Tibial nerve (tissue), 4 donors: ENCODE measurements at places on chromosomes 16 and 17. TPM values are rescaled to one million over a fixed set of nuclear protein-coding genes. Genes with fewer than 3 reads are reported as not detected.

DNA sequence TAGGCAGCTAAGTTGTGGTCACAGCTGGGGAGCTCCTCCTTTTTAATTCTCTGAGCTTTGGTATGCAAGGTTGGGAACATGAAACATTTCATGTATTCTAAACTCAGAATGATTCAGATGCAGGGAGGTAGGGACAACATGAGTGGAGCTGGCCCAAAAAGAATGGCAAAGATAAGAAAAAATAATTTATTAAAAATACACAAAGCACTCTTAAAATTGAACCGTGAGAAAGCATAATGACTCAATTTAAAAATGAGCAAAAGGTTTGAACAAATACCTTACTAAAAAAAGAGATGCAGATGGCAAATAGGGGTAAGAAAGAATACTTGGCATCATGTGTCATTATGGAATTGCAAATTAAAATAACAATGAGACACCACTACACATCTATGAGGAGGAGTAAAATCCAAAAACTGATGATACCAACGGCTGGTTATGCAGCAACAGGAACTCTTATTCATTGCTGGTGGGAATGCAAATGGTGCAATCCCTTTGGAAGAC lies 175.6 kb upstream of the IRX3 start:
- H3K36me3 ChIP-seq = no peaks in the 10 kb centered on the region
- H3K27ac ChIP-seq = no peak overlapping the region
- peaks cover 10% of the 10 kb centered on the region for H3K27me3 ChIP-seq
- no peak for DNase-seq
- H3K4me3 ChIP-seq = no peak overlapping the region
- H3K4me1 ChIP-seq = no peaks in the 10 kb centered on the region

DNA sequence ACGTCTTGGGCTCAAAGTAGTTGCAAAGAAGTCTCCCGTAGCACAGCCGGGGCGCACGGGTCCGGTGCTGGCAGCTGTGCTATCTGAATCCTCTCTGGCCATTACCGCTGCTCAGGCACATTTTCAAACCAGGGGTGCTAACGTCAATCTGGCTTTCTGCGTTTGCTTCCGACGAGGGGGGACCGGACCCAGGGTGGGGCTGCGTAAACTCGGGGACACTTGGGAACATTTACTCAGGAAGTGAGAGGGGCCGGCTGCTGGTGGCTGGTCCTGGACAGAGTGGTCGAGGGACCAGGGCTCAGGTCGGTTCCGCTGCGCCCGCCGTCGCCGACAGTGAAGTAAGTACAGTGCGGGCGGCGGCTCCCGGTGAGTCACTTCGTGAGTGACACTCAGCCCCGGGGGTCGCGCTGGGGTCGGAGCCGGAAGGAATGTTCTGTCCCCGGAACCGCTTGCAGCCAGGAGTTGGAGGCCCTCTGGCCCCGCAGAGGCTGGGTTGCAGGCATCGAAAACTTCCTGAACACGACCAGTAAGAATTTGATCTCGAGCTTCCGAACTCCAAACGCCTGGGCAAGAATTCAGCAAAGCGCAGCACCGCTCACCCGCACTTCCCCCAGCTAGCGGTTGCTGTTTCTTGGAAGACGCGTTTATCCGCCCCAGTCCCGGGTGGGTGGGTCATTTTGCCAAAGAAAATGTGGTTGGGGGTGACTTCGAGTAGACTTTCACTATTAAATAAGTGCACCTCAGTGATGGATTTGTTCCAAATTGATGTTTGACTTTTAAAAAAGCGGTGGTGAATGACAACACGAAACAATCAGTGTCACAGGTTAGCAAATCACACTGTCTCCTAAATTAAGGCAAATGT lies 1.4 kb upstream of the HS3ST3B1 start:
- peaks cover 78% of the 10 kb centered on the region for H3K4me1 ChIP-seq
- no peak overlapping the region for H3K4me3 ChIP-seq
- no peaks in the 10 kb centered on the region for H3K36me3 ChIP-seq
- H3K27me3 ChIP-seq = peaks cover 98% of the 10 kb centered on the region
- H3K27ac ChIP-seq = no peak overlapping the region
- no peak for DNase-seq

DNA sequence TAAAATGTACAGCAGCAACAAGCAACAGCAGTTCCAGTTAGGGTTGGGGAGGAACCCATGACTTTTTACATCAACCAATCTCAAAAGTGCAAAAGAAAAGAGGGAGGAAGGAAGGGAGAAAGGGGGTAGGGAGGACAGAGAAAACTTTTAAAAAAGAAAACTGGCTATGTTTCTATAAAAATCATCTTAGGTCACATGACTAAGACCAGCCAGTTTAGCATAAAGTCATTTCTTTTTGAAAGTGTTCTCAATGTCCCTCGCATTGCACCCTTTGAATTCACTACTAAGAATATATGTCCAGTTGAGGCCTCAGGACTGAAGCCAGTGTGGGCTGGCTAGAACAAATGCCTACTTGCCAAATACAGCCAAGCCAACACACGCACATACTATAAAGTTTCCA lies 28.9 kb downstream of the DCUN1D3 start:
- H3K27me3 ChIP-seq = no peaks in the 10 kb centered on the region
- peaks cover 3% of the 10 kb centered on the region for H3K4me1 ChIP-seq
- H3K36me3 ChIP-seq = no peaks in the 10 kb centered on the region

GRCh38 chr17:40854175-40854814 lies 12.7 kb downstream of the KRT12 start:
- H3K4me3 ChIP-seq = no peak overlapping the region
- no peak overlapping the region for H3K27ac ChIP-seq
- no peak for DNase-seq
- no peaks in the 10 kb centered on the region for H3K36me3 ChIP-seq

The TBC1D3L gene
- 12.0 TPM for total RNA-seq

DNA sequence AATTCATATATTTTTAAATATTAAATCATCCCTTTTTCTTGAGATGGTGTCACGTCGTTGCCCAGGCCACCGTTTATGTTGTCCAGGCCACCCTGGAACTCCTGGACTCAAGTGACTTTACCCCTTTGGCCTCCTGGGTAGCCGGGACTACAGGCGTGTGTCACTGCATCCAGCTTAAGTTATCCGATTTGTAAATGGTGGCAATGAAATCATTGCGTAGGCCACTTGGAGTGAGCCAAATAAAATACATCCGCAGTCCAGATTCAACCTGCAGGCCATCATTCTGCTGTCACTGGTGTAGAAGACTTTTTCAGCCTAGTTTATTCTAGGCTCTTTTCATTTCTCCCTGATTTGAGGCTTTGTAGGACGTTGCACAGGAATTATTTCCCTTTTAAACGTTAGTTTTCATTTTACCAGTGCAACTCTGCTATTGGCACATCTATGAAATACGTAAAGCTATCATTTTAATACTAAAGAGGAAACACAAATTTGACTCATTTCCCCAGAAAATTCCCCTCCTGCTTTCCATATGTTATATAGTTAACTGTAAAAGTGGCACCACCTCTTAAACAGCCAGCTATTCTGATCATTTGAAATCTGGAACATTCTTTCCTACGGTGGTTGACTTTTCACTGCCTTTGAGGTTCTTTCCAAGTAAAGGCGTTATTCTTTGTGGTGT lies 449.8 kb downstream of the MAF start:
- no peak overlapping the region for H3K27ac ChIP-seq
- no peak overlapping the region for H3K4me3 ChIP-seq
- H3K4me1 ChIP-seq = no peaks in the 10 kb centered on the region
- no peak for DNase-seq
- H3K36me3 ChIP-seq = no peaks in the 10 kb centered on the region

DNA sequence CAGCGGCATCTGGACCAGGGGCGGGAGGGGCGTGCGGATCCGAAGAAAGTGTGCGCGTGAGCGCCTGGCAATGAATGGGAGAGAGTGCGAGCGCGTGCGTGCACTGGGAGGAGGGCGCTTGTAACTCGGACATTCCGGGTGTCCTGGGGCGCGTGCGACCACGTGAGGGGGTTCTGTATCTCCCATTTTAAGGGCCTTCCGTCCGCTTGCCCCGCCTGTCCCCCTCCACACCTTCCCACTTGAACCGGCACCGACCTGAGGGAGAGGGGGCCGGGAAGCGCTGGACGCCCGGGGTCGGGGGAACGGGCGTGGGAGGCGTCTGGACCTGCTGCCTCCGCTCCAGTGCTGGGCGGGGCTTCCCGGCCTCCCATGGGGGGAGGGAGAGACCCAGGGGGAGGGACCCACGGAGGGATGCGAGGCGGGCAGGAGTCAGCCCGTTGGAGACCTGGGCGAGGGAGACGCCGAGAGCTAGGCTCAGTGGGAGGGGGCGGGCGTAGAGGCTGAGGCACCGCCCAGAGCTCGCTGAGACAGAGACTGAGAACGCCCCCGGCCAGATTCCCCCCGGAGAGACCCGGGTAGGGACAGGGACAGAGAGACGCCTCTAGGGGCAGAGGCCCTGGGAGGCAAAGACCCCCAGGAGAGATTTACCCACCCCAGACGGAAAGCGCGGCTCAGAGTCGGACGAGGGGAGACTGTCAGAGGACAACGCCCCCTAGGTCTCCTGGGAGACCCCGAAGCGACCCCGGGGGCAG lies at the start of gene KREMEN2:
TSS of gene KREMEN2 (plus strand) at position 553 of the 752 bp plus-strand sequence. CDS start 246 bp downstream, outside the sequence.
- no peak for DNase-seq
- H3K36me3 ChIP-seq = no peaks in the 10 kb centered on the region
- H3K4me1 ChIP-seq = no peaks in the 10 kb centered on the region
- peaks cover 2% of the 10 kb centered on the region for H3K27me3 ChIP-seq
- no peak within 1 kb of the TSS for H3K4me3 ChIP-seq

The ZP2 gene
- total RNA-seq = not detected

The MYOCD gene
- total RNA-seq = 0.63 TPM

The NPIPB6 gene
- total RNA-seq = not detected

The CCT6B gene
- 3.1 TPM for total RNA-seq

The TACO1 gene
- total RNA-seq = 9.8 TPM

- H3K36me3 ChIP-seq = peaks cover 55% of the 10 kb centered on the region
Measured at GRCh38 chr16:77732241-77732946, 10.1 kb downstream of the NUDT7 start.

- no peak for DNase-seq
- no peaks in the 10 kb centered on the region for H3K27me3 ChIP-seq
- H3K4me3 ChIP-seq = no peak overlapping the region
Measured at GRCh38 chr17:27597188-27597580, 33.8 kb upstream of the LGALS9 start.

The C1QTNF1 gene
- 147 TPM for total RNA-seq

The C16orf89 gene
- total RNA-seq = 23.4 TPM

GRCh38 chr17:77320485-77321256 lies 179.9 kb downstream of the SEC14L1 start:
- DNase-seq = peak; percentile 64
- no peaks in the 10 kb centered on the region for H3K27me3 ChIP-seq
- peaks cover 54% of the 10 kb centered on the region for H3K4me1 ChIP-seq
- no peaks in the 10 kb centered on the region for H3K36me3 ChIP-seq

DNA sequence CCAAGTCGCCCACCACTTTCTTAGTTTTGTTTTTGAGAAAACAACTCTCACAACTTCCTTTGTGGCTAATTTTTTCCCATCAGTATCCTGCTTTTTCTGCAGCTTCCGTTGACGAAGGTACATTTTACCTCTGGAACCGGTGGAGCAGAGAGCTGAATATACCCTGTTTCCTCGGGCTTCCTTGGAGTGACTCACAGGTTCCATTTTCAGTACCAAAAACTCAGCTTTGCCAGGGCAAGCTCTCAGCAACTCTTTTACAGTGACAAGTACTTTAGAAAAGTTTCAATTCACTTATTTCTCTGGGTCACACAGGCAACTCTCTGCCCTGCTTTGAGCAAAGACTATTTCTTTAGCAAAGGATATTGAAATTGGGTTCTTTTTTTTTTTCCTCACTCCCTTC lies 318.9 kb downstream of the SNX29 start:
- H3K27me3 ChIP-seq = no peaks in the 10 kb centered on the region
- DNase-seq = no peak
- no peak overlapping the region for H3K4me3 ChIP-seq
- H3K36me3 ChIP-seq = no peaks in the 10 kb centered on the region
- no peak overlapping the region for H3K27ac ChIP-seq

GRCh38 chr16:55389426-55390073 lies 65.5 kb downstream of the IRX6 start:
- no peaks in the 10 kb centered on the region for H3K36me3 ChIP-seq
- DNase-seq = no peak
- peaks cover 5% of the 10 kb centered on the region for H3K4me1 ChIP-seq
- H3K4me3 ChIP-seq = no peak overlapping the region
- no peaks in the 10 kb centered on the region for H3K27me3 ChIP-seq

- no peaks in the 10 kb centered on the region for H3K27me3 ChIP-seq
- DNase-seq = no peak
- no peaks in the 10 kb centered on the region for H3K36me3 ChIP-seq
- H3K27ac ChIP-seq = peak overlapping the region; percentile 75
- no peak overlapping the region for H3K4me3 ChIP-seq
Measured at GRCh38 chr16:29675811-29676643, 3.0 kb upstream of the QPRT start.

The CRYBA1 gene
- total RNA-seq = not detected

DNA sequence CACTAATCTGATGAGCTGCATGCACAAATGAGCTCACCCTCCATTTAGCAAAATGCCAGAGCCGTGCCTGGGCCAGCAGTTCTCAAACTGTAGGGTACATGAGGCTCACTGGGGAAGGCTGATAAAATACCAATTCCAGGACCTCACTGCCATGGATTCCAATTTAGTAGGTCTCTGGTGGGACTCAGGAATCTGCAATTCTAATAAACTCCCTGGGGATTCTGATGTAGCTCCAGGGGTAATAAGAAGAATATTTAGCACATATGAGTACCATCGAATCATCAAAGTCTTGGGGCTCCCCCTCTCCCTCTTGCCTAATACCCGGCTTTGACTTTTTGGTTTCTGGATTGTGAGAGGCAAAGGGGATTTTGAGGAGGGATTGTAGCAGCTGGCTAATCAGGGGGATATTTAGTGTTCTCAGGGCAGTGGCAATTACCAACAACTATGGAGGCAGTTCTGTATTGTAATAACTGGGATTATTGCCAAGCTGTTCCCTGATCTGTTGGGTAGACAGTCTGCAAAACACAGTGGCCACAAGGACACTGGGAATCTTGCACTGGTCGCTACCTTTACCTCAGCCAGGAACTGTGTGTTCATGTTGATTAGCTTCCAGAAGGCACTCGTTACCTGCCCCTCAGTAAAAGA lies 140.4 kb downstream of the SHISA9 start:
- H3K4me3 ChIP-seq = no peak overlapping the region
- H3K27me3 ChIP-seq = no peaks in the 10 kb centered on the region
- H3K36me3 ChIP-seq = no peaks in the 10 kb centered on the region
- DNase-seq = no peak
- H3K27ac ChIP-seq = no peak overlapping the region

The NOD2 gene
- 2.9 TPM for total RNA-seq

- no peak overlapping the region for H3K4me3 ChIP-seq
- H3K4me1 ChIP-seq = peaks cover 17% of the 10 kb centered on the region
- H3K36me3 ChIP-seq = no peaks in the 10 kb centered on the region
- H3K27me3 ChIP-seq = no peaks in the 10 kb centered on the region
Measured at GRCh38 chr16:65314627-65315008, 192.8 kb upstream of the CDH11 start.

The QPRT gene
- total RNA-seq = 50.4 TPM

- no peak for DNase-seq
- H3K4me1 ChIP-seq = no peaks in the 10 kb centered on the region
- no peaks in the 10 kb centered on the region for H3K36me3 ChIP-seq
Measured at GRCh38 chr16:35140293-35140986, 1681.0 kb downstream of the TP53TG3F start.

GRCh38 chr17:74604200-74604599 lies 12.1 kb upstream of the CD300LD start:
- no peak overlapping the region for H3K27ac ChIP-seq
- H3K36me3 ChIP-seq = no peaks in the 10 kb centered on the region

- DNase-seq = no peak
- H3K36me3 ChIP-seq = peaks cover 6% of the 10 kb centered on the region
- H3K27me3 ChIP-seq = no peaks in the 10 kb centered on the region
- no peak overlapping the region for H3K27ac ChIP-seq
- peaks cover 28% of the 10 kb centered on the region for H3K4me1 ChIP-seq
Measured at GRCh38 chr16:67101311-67102082, 8.2 kb upstream of the PHAF1 start.

The UBN1 gene
- 24.5 TPM for total RNA-seq

The HS3ST3A1 gene
- 7.3 TPM for total RNA-seq
